ENCODE measurements at places on chromosomes 2 and 18.

DNA sequence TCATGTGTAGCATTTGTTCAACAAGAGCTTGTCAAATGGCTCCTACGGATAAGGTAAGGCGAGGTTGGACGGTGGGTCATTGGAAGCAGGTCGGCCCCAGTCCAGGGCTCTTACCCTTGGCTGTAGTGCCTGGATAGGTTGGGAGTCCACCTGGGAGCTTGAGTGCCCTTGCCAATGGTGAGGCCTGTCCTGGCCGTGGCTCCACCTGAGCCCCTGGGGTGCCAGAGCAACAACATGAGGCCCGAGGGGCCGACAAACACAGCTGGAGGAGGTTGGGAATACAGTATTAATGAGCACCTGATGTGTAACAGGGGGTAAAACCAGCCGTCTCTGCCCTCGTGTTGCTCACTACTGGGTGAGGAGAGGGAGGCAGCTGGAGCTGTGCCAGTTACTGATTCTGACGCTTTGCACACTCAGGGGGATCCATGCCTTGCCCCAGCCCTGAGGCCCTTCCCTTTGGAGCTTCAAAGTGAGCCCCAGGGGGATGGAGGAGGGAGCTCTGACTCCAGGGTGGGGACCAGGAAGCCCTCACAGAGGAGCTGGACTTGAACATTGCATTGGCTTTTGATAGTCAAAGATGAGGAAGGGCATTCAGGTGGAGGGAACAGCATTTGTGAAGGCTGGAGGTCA lies 87.2 kb downstream of the RHOB start:
- no peak for DNase-seq

DNA sequence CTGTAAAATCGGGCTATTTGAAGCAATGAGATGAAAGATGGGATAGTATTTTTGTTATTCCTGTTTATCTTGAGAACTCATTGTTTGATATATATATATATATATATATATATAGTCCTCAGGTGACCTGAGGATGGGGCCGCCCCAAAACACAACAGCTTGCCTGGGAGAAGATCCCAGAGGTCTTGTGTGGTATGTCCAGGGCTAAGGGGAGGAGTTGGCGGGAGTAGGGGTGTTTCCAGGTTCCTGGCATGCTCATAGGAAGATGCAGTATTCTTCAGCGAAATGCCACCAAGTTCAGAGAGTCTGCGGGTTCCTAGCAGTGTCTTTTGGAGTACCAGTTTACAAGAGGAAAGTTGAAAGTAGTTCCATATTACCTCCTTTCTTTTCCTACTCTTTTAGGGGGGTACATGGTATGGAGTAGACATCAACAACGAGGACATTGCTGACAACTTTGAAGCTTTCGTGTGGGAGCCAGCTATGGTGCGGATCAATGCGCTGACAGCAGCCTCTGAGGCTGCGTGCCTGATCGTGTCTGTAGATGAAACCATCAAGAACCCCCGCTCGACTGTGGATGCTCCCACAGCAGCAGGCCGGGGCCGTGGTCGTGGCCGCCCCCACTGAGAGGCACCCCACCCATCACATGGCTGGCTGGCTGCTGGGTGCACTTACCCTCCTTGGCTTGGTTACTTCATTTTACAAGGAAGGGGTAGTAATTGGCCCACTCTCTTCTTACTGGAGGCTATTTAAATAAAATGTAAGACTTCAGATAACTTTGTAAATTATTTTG lies 18.3 kb downstream of the CCT7 start:
- no peak for DNase-seq

- no peak for DNase-seq
Measured at GRCh38 chr18:41538751-41539150, 416.3 kb upstream of the PIK3C3 start.

GRCh38 chr2:16251511-16252225 lies 311.3 kb downstream of the MYCN start:
- DNase-seq: no peak

DNA sequence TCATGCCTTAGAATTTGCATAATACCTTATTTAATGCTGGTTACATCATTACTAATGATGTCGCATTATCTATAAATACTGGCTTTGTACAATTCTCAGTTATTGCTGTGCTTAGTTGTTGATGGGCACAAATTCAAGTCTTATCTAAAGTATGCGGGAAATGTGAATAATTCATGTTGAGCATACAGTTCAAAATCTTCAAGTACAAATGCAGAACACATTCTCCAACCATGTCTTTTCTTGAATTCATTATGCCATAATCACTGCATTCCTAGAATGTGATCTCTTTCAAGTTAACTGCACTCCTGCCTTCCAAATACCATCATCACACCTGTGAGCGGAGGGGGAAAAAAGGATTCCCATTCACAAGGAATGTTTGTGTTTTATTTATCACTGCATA lies 337.0 kb downstream of the MBD2 start:
- no peak for DNase-seq

DNA sequence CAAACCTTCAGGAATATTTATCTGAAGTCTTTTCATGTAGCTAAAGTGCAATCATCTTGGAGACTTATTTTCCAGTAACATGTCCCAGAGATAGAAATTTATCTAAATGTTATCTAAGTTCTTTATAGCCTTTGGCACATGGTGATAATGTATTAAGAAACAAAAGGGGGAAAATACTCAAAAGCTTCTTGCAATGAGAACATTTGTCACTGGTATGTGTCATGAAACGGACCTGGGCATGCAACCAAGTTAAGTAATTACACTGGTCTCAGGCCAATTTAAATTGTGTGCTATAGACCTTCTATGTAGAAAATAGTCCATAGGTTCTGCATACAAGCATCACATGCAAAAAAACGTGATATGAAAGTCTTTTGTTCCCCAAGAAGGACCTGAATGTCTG lies 136.2 kb downstream of the SLC8A1 start:
- peak; percentile 33 for DNase-seq

GRCh38 chr18:49768051-49768391 lies 45.3 kb downstream of the ACAA2 start:
- DNase-seq: peak; percentile 63

GRCh38 chr2:241352227-241352626 lies 3.9 kb upstream of the FARP2 start:
- DNase-seq: no peak

DNA sequence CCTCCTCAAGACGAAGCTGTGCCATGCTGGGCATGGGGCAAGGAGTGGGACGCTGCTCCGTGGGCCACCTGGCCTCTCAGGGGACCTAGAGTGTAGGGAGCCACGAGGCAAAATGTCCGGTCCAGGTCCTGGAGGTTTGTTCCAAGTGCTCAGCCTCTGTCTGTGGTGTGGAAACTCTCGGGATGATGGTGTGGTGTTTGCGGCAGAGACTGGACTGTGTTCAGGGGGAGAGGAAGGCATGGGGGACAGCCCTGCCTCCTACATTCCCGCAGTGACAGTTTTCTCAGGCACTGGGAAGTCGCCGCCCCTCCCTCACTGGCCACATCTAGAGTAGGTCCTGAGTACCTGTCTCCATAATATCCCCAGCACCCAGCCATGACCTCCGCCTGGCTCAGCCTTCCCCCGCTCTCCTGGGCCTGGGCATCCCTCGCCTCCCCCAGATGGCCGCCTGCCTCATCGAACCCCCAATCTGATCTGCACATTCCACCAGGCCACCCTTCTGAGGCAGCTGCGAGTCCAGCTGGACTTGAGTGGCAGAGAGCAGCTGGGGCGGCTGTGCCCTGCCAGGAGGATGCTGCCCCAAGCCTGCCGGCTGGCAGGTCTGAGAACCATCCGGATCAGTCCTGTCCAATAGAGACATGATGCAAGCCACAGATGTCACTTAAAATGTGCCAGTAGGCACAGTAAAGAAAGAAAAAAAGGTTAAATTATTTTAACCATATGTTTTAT lies 6.2 kb downstream of the KCNIP3 start:
- no peak for DNase-seq

DNA sequence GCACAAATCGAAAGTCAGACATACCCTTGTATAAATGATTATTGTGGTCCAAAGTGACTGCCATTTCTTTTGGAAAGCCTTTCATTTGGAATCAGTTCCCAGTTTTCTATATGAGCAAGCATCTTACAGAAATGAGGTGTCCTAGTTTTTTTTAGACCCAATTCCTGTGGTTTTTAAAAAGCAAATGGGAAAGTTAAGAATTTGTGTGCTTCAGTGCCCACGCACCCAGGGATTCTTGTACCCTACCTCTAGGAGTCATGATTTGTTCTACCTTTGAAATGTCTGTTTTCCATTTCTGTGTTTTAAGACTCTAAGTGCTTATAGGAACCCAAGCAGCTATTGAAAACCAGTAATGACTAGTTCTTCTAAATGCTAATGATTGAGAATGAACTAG lies 218.1 kb downstream of the CAMKMT start:
- DNase-seq: no peak

- DNase-seq: no peak
Measured at GRCh38 chr2:75707901-75708300, 2.8 kb downstream of the GCFC2 start.

DNA sequence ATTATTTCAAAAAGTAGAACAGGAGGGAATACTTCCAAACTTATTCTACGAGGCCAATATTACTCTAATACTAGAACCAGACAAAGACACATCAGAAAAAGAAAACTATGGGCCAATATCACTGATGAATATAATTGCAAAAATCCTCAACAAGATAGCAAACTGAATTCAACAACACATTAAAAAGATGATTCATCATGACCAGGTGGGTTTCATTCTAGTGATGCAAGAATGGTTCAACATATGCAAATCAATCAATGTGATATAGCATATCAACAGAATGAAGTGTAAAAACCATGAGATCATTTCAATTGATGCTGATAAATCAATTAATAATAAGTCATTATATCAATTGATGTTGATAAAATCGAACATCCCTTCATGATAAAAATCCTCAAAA lies 22.4 kb upstream of the EML6 start:
- DNase-seq: peak; percentile 36

GRCh38 chr2:86368161-86368824 lies 30.9 kb upstream of the REEP1 start:
- peak; percentile 23 for DNase-seq

Data from foreskin keratinocyte (primary cell).